ENCODE measurements at places on chromosomes 4 and X.

DNA sequence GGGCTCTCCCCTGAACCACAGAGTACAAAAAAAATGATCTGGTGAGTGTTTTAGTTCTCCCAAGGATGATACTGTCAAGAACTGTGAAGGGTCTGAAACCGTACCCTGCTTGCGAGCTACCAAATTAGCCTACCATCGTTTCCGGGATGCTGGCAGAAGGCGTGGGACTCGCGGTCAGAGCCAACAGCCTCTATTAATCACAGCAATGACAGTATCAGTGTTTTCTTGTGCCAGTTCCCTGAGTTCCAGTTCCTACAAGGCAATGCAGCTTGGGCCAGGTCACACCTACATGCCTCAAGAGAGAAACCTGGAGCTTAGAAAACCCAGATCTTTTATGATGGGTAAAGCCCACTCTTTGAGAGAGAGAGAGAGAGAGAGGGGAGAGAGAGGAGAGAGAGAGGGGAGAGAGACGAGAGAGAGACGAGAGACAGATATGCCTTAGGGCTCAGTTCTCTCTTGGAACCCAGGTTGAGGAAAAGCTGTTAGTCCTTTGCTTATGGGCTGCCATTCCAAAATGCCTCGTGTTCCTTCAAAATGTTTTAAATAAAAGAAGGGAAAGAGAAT is 327.8 kb downstream of the ARHGAP10 start:
- no peak for DNase-seq

GRCh38 chr4:147198411-147199051 is 252.9 kb upstream of the TTC29 start:
- DNase-seq, result no peak

DNA sequence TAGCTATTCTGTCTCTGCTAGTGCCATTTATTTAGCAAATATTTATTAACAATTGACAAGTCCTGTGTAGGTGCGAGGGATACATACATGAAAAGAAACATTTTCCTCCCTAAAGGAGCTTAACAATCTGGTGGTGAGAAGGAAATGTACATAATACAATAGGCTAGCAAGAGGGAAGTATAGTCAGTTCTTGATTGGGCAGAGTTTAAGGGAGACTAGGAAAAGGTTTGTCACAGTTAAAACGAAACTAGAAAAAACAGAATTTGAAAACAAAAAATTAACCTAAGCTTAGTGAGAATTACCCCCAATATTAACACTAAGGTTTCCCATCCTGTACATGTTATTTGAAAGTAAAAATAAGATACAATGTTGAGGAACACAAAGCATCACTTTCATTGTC is 8.6 kb upstream of the MAML3 start:
- DNase-seq, result no peak

- no peak for DNase-seq
Observed at GRCh38 chr4:142844782-142845181, 1.3 kb downstream of the INPP4B start.

DNA sequence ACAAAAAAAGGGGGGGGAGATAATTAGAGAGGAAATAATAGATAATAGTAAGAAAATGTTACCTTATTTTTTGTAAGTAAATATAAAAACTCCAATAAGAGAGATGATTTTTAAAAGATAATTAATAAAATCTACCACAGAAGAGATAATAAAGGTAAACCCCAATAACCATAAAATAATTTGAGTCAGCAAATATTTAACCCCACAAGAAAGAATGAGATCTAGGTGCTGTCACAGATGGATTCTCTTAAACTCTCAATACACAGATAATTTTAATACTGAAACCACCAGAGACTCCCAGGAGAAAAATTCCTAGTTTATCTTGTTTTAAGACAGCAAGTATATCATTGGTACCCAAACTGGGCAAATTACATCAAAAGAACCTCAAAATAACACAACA is 341.4 kb downstream of the ANK2 start:
- DNase-seq, result no peak

DNA sequence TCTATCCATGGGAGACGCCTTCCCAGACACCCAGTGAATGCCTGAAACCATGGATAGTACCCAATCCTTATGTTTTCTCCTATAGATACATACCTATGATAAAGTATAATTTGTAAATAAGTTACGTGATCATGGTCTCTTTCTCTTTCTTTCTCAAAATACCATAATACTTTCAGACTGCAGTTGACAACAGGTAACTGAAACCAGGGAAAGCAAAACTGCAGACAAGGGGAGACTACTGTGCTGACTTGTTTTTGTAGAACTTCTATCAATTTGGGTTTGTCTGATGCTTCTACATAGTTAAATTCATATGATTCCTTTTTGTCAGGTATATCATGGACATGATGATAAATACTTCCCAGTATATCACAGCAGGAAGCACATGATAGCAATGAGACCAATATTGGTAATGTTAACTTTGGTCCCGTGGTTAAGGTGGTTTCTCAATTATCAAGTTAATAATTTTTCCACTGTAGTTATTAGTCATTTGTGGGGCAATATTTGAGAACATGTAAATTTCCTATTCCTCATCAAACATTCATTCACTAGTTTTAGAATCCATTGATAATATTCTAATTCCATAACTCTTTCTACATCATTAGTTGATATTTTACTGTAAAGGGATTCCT is 298.0 kb upstream of the TET2 start:
- DNase-seq, result no peak

DNA sequence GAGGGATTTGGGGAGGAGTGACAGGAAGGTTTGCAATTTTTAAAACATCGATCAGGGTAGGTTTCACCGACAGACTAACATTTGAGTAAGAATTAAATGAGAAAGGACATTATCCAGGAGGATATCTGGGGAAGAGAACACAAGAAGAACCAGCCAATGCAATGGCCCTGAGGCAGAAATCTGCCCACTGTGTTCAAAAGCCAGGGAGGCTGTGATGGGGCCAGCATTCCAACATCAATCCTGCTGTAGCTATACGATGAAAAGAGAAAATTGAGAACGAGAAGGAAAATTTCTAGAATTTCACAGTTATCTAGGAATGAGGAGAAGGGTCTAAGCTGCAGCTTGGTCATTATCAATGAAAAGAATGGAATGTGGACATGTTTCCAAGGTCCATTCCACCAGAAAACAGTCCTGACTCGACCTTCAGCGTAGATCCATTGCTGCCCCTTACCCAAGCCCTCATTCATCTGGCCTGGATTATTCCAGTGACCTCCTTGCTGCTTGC is 84.4 kb downstream of the APBB2 start:
- no peak for DNase-seq

GRCh38 chrX:91434351-91435168 is at the start of gene PABPC5:
TSS of gene PABPC5 (plus strand) at chrX:91434839. CDS start at chrX:91435578, 739 bp downstream.
- no peak for DNase-seq

Data from esophagus muscularis mucosa (tissue), 4 donors.